ENCODE measurements at places on chromosomes 7 and 10.

- DNase-seq: no peak
Measured at GRCh38 chr7:26599982-26600381, 264.4 kb downstream of the SKAP2 start.

- DNase-seq: no peak
Measured at GRCh38 chr7:131124867-131125266, 202.8 kb upstream of the MKLN1 start.

DNA sequence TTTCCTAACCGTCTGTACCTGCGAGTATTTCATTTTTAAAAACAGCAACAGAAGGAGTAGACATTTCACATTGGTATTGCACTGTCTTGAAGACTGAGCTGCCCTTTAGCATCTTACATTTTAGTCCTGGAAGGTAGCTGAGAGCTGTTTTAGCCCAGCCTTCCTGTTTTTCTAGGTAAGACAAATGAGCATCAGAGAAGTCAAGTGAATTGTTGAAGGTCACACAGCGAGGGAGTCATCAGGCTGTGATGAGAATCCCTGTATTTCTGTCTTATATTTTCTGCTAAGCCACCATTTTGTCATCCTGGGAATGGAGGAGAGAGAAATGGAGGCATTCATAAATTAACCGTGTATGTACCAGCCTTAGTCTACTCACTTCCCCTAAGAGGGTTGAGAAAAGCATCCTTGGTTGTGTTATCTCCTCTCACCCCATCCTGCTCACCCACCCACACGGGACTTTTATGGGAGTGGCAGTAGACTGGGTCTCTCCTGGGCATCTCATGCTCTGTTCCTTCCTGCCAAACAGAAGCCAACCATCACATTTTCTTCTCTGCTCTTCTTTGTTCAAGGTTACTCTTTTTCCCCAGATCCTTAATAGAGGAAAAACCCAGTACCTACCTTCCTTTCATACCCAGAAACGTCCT, 8.5 kb downstream of the RBM20 start:
- DNase-seq: no peak

DNA sequence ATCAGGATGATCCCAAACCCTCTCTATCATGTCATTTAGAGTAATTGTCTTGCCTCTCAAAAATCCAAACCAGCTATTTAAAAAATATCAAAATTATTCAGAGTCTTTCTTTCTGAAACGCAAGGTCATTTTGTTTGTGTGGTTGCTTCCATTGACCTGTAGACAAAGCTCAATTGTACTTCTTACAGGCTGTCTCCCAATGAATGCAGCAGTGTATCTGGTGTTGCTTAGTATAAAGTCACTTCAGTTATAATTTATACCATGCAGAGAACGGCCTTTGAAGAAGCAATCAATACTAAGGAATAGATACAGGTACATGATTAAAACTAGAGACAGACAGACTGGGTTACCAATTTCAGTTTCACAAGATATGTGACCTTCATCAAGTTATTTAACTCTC, 80.9 kb downstream of the DOCK4 start:
- no peak for DNase-seq

- DNase-seq: peak; percentile 86
Measured at GRCh38 chr7:84637568-84638338, 443.2 kb upstream of the SEMA3A start.

- DNase-seq: no peak
Measured at GRCh38 chr7:157805713-157806112, 468.9 kb downstream of the DNAJB6 start.

GRCh38 chr10:74051736-74052342, 53.9 kb downstream of the VCL start:
- no peak for DNase-seq

- DNase-seq: peak; percentile 59
Measured at GRCh38 chr7:97006055-97006815, 882 bp downstream of the DLX6 start.

- DNase-seq: no peak
Measured at GRCh38 chr7:137304165-137304564, 39.4 kb downstream of the PTN start.

DNA sequence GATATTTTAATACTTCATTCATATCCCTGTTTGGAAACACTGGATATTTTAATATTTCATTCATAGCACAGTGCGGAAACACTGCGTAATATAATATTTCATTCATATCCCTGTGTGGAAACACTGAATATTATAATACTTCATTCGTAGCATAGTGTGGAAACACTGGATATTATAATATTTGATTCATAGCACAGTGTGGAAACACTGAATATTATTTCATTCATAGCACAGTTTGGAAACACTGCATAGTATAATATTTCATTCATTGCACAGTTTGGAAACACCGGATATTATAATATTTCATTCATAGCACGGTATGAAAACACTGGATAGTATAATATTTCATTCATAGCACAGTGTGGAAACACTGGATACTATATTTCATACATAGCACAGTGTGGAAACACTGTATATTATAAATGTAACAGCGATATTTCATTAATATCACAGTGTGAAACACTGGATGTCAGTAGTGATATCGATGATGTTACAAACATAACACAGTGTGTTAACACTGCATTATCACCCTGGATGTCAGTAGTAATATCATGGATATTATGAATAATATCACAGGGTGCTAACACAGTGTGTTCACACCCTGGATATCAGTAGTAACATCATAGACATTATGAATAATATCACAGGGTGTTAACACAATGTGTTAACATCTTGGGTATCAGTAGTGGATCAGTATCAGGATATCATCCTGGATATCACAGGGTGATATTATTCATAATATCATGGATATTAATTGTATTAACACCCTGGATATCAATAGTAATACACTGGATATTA, 2.9 kb upstream of the TMEM225B start:
- no peak for DNase-seq

- DNase-seq: no peak
Measured at GRCh38 chr7:69208848-69209247, 389.4 kb upstream of the AUTS2 start.

DNA sequence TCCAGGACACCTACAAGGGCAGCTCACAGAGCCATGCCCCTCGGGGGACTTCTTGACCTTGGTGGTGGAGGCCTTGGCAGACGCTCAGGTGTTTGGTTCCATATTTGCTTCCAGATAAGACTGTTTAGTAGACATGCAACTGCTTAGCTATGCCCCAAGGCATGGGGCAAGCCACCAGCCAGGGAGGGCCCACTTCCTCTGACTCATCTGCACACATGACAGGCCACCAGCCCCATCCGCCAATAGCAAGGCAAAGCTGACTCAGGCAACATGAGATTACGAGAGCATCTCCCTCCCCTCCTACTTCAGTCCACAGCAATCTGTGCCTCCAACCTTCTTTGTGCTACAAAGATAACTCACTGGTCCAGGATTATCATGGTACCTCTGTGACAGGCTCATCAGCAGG, 54.9 kb downstream of the KCNMA1 start:
- DNase-seq: peak; percentile 98

- DNase-seq: peak; percentile 90
Measured at GRCh38 chr7:26705567-26705966, 158.8 kb downstream of the SKAP2 start.

- DNase-seq: no peak
Measured at GRCh38 chr7:7799138-7799537, 80.7 kb upstream of the RPA3 start.

DNA sequence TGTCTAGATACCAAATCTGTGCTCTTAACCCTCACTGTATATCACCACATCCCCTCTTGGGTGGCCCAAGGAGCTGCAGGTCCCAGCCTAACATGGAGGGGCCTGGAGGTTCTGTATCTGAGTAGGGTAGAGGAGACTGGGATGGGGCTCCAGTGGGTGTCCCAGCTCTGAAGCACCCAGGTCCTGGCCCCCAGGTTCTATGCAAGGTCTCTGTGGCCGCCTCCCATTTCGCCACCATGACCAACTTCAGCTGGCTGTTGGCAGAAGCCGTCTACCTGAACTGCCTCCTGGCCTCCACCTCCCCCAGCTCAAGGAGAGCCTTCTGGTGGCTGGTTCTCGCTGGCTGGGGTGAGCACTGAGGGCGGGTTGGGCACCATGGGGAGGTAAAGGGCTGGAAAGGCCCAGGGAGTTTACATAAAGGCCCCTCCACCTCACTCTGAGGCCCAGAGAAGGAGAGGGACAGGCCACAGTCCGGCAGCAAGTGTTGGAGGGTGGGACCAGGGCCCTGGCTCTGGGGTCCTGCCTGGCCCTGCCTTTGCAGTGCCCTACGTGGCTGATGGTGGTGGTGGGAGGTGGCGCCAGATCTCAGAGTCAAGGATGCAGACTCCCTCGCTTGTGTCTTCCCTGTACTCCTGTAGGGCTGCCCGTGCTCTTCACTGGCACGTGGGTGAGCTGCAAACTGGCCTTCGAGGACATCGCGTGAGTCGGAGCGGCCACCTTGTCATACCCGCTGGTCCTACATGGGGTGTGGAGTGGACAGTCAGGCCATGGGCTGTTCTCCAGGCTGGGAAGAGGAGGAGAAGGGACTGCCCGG, 10.2 kb downstream of the GHRHR start:
- DNase-seq: no peak

DNA sequence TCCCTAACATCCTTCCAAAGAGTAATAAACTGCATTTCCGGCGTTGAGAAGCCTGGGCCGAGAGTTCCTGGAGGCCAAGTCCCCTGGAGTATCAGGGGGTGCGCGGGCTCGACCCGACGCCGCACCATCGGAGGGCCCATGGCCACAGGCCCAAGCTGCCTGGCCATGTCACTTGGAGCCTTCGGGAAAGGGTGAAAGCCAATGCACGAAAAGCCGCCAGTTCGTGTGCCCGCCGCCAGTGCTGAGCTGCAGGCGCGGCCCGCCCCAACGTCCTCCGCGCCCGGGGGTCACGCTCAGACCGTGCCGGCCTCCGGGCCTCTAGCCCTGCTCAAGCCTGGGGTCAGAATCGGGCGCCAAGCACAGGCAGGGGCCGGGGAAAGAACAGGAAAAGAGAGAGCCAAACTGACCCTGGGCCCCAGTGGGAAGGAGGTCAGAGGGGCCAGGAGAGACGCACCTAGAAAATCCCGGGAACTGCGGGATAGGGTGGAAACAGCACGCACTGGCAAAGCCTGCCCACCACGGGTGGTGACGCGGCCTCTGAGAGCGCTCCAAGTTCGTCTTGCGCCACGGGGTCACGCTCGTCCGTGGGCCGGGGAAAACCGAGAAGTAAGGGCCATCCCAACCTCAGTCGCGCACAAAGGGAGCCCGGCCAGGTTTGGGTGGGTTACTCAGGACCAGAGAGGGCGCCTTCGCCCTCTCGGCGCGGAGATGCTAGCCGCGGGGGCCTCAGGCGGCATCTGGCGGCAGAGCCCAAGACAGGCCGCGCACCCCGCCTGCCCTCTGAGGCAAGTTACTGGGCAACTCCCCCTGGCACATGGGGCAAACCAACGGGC, 4.2 kb upstream of the EBF3 start:
- no peak for DNase-seq

DNA sequence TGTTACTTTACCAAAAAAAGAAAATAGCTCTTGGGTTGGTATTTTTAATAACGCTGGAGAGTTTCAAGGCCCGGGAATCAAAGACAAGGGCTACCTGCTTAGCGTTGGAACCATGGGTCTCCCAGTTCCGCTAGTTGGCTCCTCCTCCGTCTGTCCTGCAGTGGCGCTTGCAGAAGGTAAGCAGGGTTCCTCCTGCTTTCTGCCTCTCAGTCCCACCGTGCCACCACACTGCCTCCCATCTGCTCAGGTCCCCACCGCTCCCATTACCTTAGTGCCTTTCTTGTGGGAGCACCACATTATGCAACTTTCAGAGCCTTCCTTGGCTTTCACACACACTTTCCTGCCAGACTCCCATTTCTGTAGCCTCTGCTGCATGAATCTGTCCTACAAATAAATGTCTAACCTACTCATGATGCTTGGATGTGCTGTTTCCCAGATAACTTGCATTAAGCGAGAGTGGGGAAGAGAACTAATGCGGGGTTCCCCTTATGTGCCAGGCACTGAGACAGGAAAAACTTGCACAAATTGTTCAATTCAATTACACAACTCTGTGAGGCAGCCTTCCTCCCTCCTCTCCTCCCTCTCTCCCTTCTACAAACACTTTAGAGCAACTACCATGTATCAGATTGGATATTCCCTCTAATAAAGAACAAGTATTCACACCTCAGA, 124.5 kb downstream of the AOAH start:
- DNase-seq: no peak

DNA sequence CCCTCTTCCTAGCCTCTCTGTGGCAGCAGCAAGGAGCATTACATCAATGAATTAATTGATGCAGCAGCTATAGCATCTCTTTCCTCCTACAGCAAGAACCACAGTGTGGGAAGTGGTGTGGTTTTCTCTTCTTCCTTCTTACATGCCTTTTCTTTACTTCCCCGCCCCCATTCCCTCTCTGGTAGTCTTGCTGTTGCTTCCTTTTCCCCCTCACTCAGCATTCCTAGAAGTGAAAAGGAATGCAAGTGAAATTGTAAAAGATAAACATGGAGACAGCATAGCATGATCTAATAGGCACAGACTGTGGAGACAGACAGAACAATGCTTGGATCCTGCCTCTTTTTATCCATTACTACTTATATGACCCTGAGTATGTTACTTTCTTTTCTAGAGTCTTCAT, 370.5 kb upstream of the BMPER start:
- DNase-seq: peak; percentile 8

GRCh38 chr7:132575419-132575981, 770 bp downstream of the PLXNA4 start:
- DNase-seq: peak; percentile 63

DNA sequence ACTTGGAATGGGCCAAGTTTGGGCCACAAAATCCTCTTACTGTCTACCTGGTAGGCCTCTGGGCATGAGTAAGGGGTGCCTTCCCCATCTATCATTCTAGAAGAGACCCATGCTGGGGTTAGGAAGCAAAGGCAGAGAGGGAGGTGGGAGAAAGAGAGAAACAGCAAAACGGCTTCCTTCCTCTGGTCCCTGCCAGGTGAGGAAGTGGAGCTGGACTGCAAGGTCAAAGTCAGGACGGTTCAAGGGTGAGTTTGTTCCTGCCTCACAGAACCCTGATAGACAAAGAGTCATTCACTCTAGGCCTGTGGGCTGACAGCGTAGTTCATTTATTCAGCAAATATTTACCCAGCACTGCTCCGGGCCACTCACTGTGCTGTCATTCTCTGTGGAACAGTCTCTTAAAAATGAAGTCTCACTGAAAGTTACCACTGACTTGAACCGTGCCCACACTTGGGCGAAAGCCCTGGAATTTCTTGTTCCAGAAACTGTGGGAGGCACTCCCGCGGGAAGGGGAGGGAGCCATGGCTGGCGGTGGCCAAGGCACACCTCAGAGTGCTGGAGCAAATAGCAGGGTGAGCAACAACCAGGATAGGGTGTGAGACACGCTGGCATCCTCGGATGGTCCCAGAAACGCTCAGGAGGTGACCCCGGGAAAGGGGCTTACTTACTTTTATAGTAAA, 26.2 kb upstream of the ECHDC3 start:
- no peak for DNase-seq

DNA sequence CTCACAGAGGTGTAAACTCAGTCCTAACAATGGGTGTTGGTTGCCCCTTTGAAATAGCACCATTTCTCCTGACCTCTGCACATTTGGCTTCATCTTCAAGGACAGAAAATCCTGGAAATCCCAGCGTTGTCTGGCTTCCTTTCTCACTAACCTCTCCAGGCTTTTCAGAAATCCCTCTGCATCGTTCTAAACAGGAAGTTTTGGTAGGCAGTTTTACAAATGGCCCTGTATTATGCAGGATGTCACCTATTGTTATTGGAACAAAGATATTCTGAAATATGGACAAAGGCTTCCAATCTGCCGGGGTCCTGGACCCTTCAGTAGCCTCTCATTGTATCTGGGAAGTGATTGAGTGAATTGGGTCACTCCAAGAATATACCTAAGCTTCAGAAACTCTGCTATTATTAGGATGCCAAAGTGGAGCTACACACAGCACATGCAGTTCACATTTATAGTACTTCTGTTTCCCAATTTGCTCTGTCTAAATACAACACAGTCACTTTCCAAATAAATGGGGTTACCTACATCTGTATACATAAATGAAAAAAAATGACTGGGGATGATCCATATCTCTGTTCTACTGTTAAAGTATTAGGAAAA, 134.8 kb upstream of the KLF6 start:
- DNase-seq: no peak
